ENCODE measurements at places on chromosomes 3 and 15.
A peak's percentile ranks its signal among the peaks of the same experiment; 100 is the strongest.

DNA sequence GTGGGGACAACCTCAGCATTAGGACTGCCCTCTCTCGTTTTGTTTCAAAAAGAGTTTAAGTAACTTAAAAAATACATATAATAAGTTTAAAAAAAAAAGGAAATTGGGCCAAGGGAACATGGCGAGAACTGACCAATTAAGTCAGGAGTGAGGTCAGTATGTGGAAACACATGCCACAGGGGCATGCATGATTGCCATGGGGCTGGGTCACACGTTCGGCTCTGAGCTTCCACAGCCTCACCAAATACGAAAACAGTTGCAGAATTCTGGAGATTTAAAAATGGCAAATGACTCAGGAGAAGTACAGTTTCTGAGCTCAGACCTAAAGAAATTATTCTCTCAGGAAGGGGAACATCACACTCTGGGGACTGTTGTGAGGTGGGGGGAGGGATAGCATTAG is 24.1 kb downstream of the PDE8A start:
- DNase-seq = no peak

DNA sequence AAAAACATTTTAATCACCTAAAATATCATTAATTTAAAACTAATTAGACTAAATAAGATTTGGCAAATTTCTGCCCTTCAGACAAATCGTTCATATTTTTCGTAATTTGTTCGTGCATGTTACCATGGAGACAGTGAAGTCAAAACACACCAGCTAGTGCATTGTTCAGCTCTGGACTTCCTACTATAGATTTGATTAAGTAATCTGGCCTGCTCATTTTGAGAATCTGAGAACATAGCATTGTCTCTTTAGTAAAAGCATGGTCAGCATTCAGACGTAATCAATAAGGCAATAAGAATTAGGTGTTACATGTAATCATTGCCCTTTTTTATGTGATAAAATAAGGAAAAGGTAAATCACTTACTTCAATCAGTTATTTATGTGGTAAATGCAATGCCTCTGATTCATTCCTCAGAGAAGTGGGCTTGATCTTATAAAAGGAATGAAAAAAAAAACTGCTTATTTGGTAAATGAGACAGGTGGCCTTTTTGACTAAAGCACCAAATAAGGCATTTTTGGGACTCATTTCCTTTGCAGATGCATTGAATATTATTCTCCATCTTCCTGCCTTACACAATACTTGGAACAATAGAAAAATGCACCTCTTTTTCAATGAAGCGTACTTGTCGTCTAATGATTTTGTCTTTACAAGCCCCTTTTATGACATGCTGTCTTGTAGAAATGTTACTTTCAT is 84.5 kb upstream of the FNDC3B start:
- DNase-seq = no peak

GRCh38 chr3:51891242-51892039 is 11.7 kb downstream of the IQCF1 start:
- no peak for DNase-seq

DNA sequence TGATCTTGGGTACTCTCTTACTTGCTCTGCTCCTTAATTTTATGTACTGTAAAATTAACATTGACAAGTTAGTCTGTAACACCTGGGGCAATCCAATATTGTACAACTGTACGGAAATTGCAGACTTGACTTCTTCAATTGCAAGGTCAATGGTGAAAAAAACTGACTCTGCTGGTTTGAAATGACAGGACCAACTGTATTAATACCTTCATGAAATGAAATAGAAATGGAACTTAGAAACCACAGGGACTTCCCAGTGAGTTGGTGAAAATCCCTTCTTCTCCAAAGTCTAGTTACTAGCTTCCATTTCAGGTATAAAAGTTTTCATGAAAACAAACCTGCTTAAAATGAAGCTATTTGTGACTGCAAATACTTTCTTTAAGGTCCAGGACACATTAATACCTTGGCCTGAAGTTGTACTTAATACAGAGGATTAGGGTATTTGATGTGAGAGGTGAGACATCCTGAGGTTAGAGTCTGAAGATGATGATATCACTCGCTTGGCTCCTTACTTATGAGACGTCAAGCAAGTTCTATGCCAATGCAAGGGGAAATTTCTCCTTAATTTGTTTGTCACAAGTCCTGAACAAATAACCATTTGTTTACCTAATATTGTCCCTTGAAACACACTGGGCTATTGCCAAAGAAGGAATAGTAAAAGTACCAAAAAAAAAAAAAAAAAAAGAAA is 226.2 kb upstream of the TP63 start:
- no peak for DNase-seq

- no peak for DNase-seq
These were observed 340.5 kb downstream of the TBC1D5 start for GRCh38 chr3:17401912-17402311.

DNA sequence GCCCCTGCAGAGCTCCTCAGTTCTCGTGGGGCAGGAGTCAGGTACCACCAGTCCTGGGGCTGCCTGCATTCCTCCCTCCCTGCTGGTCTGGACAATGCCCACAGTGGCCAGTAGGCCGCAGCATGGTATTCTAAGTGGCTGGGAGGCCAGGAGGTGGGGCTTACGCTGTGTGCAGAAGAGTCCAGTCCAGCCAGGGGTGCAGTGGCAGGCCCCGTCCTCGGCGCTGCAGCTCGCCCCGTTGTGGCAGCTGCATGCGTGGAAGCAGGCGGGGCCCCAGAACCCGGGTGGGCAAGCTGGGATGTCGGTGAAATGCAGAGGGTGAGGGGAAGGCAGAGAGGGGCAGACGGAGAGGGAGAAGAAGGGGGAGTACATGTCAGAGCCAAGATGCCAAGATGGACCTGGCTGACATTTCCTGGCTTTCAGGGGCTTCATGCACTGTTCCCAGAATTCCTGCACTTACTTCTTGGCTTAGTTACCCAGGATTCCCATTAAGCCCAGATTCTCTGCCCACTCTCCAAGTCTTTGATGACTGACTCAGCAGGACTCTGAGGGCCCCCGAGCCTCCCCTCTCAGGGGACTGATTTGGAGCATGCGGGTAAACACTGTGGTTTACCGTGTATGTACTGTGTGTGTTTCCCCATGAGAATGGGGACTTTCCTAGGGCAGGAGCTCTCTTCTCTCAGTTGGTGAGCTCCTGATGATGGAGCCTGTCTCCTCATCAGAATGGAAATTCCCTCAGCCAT is 47.5 kb downstream of the RAB11A start:
- DNase-seq = peak; percentile 23

DNA sequence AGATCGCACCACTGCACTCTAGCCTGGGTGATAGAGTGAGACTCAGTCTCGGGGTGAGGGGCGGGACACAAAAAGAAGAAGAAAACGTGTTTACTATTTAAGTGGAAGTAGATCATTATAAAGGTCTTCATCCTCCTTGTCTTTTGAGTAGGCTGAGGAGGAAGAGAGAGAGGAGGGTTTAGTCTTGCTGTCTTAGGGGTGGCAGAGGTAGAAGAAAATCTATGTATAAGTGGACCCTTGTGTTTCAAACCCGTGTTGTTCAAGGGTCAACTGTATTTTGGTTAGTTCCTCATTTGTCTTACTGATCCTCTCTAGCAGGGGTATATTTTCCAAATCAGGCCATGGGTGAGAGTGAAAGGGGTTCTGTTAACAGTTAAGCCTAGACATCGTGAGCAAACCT is 40.1 kb downstream of the TRIM71 start:
- no peak for DNase-seq

- no peak for DNase-seq
These were observed 159.8 kb downstream of the ADAMTSL3 start for GRCh38 chr15:83813682-83814081.

- DNase-seq = no peak
These were observed 9.5 kb downstream of the EPB42 start for GRCh38 chr15:43211224-43211735.

- DNase-seq = no peak
These were observed 138.8 kb downstream of the THRB start for GRCh38 chr3:24355806-24356205.

- DNase-seq = no peak
These were observed 276.7 kb upstream of the SGO1 start for GRCh38 chr3:20462723-20463122.

GRCh38 chr15:74571191-74571590 is 30.2 kb downstream of the ARID3B start:
- no peak for DNase-seq

DNA sequence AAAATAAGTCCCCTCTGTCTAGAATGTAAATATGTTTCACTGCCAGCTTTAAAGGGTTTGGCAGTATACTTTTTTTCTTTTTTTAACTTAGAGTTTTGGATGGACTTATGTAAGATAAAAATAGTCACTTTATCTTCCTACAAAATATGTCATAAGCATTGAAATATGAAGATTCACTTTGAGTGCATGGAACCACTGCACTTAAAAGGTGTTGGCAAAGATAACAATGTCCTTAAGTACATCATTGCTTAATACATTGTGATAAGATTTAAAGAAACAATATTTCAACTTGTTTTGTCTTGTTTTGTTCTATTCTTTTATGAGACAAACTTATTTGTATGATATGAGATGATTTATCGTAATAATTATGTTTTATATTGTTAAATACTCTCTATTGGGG is 66.3 kb upstream of the NAALADL2 start:
- DNase-seq = no peak

- DNase-seq = peak; percentile 49
These were observed 136.4 kb upstream of the GOLGA6L4 start for GRCh38 chr15:84099181-84099580.

GRCh38 chr15:20344601-20345400 is 196.8 kb downstream of the GOLGA6L6 start:
- no peak for DNase-seq

GRCh38 chr3:67897351-67898336 is 243.2 kb upstream of the SUCLG2 start:
- DNase-seq = no peak

- no peak for DNase-seq
These were observed 244.5 kb downstream of the CNTN4 start for GRCh38 chr3:2343031-2343682.

DNA sequence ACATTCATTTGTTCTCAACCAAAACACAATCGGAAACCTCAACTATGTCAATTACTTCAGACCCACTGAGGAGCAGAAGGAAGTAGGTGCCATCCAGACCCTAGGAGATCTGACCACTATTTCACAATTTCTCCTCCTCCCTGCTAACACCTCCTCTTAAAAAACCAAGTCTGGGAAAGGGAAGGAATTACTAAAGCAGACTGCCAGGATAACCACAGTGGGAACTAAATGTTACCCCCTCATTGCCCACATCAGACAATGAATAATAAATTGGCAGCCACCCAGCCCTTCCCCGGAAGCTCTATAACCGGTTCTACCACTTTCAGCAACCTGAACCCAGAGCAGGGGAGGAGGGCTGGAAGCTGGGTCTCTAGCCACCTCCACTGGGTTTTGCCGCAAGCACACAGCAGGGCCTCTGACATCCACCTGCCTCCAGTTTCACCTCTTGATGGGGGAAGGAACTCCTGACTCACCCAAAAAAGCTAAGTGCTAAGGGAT is 17.6 kb downstream of the C15orf62 start:
- DNase-seq = no peak

DNA sequence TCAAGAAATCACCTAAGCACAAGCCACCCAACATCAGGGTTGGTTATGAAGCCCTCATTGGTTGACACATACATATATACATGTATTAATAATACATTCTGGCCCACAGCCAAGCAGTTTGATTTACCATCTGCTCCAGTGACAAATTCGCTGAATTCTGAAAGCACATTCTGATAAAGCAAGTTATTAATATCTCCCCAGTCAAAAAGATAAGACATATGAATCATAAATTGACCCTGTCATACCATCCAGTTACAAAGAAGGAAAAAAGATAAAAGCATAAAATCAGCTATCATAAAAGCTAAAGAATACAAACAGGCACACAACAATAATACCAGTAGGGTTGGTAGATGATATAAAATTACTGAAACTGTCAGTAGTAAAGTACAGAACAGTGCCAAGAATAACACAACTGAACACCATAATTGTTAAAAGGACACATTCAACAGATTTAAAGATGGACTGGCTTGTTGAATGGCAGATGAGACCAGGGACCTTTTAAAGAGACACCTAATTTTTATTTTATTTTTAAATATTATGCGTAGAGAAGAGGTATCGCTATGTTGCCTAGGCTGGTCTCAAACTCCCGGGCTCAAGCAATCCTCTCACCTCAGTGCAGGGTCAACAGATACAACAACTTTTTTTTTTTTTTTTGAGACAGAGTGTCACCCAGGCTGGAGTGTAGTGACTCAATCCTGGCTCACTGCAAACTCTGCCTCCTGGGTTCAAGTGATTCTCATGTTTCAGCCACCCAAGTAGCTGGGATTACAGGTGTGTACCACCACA is 7.7 kb downstream of the SNX4 start:
- no peak for DNase-seq

GRCh38 chr15:101019366-101019896 is 100.3 kb downstream of the LRRK1 start:
- DNase-seq = no peak

All from Peyer's patch (tissue), 4 donors.